ENCODE measurements at places on chromosomes 11 and 22. TPM values are rescaled to one million over a fixed set of nuclear protein-coding genes. Genes with fewer than 3 reads are reported as not detected.

Gene NDUFV1
- 248 TPM for polyA plus RNA-seq

Gene DGCR6
- polyA plus RNA-seq, result 27.7 TPM

Gene NXPE1
- 0.15 TPM for polyA plus RNA-seq

Gene THY1
- 1.00 TPM for polyA plus RNA-seq

Gene FADS2
- polyA plus RNA-seq, result 5.5 TPM
